Kidney tubule cell (primary cell): ENCODE measurements at places on chromosomes 6 and 20.

DNA sequence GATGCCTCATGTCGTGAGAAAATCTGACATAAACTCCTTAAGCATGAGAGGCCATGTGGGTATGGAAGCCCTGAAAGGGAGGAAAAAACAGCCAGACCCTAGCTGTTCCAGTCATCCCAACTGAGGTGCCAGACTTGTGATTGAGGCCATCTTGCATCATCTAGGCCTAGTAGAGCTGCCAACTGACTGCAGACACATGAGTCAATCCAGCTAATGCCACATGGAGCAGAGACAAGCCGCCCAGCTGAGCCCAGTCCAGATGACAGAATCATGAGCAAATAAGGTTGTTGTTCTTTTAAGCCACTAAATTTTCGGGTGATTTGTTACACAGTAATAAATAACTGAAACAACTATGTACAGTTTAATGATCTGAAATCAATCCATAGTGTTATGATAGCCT is 680.9 kb downstream of the MAFB start:
- DNase-seq = peak; percentile 58

- DNase-seq = peak; percentile 35
These were observed 42.3 kb downstream of the UNC5CL start for GRCh38 chr6:40996591-40997233.

DNA sequence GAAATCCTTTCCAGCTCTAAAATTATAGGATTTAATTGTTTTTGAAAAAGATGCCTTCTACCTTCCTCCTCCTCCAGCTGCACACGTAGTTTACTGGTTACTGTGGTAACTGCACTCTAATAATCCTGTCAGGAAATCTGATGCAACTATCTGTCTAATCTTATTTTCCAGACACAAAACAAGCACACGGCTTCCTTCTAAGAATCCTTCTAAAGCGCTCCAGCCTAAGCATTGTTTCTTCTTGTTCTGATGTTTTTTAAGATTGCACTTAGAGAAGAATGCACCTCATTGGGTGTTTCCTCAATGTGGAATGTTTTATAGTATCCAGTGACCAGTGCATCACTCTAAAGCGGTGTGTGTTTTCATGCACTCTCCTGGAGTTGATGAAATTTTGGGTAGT is 63.6 kb downstream of the CARMIL1 start:
- DNase-seq = no peak

GRCh38 chr20:63258781-63259180 is 4.5 kb upstream of the NKAIN4 start:
- no peak for DNase-seq

GRCh38 chr6:48535582-48536009 is 424.6 kb upstream of the PTCHD4 start:
- peak; percentile 97 for DNase-seq

GRCh38 chr20:45934046-45934585 is 367 bp upstream of the PCIF1 start:
- peak; percentile 42 for DNase-seq

DNA sequence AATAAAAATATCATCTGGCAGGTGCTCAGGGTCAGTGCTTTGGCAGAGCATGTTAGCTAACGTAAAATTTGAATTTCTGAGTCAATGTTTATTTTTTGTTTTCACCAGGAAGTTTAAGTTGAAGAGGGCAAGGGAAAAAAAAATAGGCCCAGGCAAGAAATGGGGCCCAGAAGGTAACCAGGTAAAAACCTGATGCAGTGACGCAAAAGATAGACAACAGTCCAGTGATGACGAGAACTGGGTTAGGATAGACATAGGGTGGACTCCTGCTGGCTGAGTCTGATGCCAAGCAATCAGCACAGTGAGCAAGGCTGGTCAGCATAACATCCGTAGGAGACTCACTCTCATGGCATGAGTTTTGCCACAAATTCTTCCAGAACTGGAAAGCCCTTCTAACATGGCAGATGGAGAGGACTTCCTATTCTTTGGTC is 42.2 kb downstream of the ZHX3 start:
- DNase-seq = no peak

- no peak for DNase-seq
These were observed 26.3 kb downstream of the PRSS16 start for GRCh38 chr6:27273783-27274182.

DNA sequence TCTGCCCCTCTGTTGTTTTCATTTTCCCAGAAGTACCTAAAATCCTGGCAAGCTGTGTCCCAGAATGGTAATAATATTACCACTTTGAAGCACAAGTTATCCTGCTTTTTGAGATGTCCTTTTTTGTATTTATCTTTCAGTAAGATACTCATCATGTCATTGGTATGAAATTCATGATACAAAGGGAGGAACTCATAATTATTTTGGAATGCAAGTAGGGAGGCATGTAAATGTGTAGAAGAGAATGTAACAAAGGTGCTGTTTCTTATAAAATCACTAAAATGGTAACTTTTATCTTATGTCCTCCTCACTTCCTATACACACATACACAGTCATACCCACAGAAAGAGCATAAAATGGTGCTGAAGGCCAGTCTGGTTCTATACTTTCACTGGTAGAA is 109.9 kb downstream of the CD2AP start:
- peak; percentile 12 for DNase-seq

DNA sequence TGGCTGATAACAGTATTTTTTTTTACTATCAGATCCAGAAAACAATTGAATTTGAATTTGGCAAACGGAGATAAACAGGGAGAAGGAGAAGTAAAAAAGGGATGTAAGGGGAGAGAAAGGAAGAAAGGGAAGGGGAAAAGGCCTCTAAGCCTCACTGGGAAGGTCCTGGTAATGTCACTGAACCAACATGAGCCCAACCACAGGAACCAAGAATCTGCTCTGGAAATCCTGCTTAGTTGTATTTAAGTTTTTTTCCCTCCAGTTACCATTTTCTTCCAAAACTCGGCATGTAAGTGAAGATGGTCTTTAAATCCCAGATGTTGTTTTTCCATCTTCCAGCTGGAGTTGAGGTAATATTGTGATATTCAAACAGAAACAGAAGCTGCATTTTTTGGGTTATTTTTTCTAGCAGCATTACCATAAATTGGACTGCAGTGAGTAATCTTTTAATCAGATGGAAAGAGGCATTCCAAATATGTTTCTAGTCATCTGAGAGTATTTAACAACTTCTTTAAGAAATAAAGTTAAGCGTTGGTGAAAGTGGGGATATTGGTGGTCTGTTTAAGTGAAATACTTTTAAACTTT is 91.1 kb downstream of the TXNDC5 start:
- DNase-seq = no peak

GRCh38 chr6:108027594-108027993 is 46.9 kb downstream of the OSTM1 start:
- peak; percentile 85 for DNase-seq

- no peak for DNase-seq
These were observed 149.7 kb downstream of the LAMA2 start for GRCh38 chr6:129032602-129033001.

DNA sequence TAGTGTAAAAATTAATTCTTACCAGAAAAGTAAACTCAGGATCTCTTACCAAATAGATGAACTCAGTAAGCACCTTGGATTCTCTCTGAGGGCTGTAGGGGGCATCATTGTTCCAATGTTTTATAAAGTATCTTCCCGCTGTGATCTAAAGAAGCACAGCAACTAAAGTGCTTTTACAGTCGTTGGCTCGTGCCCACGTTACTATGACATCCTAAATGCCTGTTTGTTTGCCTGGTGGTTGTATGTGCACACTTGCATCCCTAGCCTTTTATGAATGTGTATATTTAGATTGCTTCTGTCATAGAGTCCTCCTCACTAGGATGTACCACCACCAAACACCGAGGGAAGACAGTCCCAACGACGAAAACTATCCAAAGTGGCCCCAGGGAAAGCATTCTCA is 34.5 kb downstream of the SLX4IP start:
- DNase-seq = peak; percentile 70

- no peak for DNase-seq
These were observed 26.2 kb downstream of the E2F3 start for GRCh38 chr6:20427856-20428255.

GRCh38 chr6:143754204-143754603 is 76.4 kb downstream of the PHACTR2 start:
- DNase-seq = no peak

DNA sequence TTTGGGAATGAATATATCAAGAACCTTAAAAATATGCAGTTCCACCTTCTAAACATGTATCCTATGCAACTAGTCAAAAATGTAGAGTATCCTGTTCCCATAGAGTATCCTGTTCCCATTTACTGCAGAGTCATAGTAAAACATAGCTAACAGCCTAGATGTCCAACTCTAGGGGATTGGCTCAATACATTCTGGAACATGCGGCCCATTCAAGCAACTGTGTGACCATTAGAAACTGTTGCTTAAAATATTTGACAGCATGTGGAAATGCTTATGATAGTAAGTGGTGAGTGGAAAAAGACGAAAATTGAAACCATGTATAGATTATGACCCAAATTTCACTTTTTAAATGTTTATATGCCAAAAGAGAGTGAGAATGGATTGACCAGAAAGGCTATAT is 11.2 kb downstream of the FOXP4 start:
- DNase-seq = no peak

- DNase-seq = no peak
These were observed 95.3 kb downstream of the FOXO3 start for GRCh38 chr6:108655806-108656651.

- no peak for DNase-seq
These were observed 8.7 kb downstream of the REPS1 start for GRCh38 chr6:138979365-138979764.

DNA sequence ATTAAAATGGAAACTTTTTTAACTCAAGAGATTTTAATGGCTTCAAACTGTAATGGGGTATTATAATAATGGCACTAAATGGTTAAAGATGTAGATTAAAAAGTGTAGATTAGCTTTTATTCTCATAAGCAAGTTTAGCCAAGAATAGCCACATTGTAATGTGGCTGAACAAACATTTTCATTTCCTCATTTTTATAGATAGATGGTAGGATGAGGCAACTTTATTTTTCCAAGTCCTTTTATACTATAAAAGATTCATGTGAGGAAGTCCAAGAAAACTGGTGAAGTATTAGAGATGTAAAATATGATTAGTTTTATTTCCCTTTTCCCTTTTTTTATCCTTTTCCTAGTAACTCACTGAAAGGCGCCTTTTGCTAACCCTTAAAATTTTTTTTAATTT is 88.8 kb downstream of the ATRN start:
- no peak for DNase-seq

DNA sequence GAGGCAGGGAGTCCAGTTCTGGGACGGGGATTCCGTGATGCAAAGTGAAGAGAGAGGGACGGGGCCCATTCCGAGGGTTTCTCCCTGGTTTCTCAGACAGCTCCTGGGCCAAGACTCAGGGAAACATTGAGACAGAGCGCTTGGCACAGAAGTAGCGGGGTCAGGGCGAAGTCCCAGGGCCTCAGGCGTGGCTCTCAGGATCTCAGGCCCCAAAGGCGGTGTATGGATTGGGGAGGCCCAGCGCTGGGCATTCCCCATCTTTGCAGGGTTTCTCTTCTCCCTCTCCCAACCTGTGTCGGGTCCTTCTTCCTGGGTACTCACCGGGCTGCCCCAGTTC is 35.9 kb upstream of the HLA-G start:
- DNase-seq = peak; percentile 34

DNA sequence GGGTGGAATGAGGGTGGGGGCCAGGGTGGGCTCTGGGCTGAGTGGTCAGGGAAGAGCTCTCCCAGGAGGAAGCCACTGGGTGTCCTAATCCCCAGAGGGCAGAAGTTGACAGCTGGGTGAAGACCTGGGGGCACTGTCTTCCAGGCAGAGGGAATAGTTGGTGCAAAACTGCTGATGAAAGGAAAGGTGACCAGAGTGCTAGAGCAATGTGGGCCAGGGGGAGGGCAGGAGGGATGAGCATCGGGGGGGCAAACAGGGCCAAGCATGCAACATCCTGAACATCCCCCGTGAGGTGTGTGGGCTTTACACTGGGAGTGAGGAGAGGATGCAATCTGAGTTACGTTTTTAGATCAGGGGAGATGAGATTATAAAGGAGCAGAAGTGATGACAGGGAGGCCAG is 97.8 kb downstream of the NOL4L start:
- no peak for DNase-seq

GRCh38 chr6:119483908-119484307 is 134.3 kb upstream of the MAN1A1 start:
- DNase-seq = no peak

DNA sequence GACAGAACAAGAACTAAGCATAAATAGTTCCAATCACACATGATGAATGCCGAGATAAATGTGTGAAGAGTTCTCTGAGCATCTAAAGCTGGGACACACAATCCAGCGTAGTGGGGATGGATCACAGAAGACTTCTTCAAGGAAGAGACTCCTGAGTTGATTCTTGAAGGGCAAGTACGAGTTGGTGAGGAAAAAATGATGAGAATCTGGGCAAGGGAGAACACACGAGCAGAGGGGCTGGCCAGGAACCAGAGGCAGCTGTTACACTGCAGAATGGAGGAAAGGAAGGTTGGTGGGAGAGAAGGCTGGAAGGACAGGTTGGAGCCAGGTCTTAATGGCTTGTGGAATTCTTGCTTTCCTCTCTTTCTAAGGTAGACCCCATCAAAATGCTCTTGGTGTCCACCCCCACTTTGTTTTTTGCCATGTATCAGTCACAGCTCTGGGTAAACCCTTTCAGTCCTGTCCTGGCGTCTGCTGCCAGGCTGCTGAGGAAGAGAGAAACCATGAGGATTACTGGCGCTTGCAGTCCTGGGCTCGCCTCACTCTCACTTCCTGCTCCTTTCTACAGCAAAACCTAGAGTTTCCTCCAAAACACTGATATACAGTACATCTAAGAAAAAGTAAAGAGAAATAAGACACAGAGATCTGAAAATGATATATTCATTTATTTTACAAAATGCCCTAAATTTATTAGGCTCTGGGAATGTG is 127.6 kb upstream of the FAM184A start:
- DNase-seq = no peak

GRCh38 chr6:167415441-167415961 is 90.6 kb downstream of the TTLL2 start:
- no peak for DNase-seq

GRCh38 chr6:140789466-140789865 is 1343.3 kb upstream of the GJE1 start:
- no peak for DNase-seq

DNA sequence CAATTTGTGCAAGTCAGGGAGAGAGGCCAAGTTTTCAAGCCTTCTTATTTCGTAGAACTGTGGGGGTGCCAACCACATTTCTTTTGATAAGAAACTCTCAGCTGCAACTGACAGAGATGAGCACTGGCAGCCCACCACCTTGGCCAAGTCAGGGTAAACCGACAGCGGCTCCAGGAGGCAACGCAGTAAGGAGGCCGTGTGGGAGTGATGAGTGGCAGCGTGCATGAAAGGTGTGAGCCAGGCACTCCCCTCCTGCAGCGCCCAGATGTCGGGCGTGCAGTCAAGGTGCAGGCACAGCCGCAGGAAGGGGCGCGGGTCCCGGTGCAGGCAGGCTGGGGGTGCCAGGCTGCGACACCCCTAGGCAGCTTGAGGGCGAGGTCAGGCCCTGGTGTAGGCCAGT is 49.2 kb upstream of the HDAC2 start:
- DNase-seq = no peak
